ENCODE measurements at places on chromosomes 7 and 10. TPM values are rescaled to one million over a fixed set of nuclear protein-coding genes. Genes with fewer than 3 reads are reported as not detected.

ANXA8 gene
- 1.4 TPM for total RNA-seq

WDR11 gene
- total RNA-seq: 58.5 TPM

KCP gene
- total RNA-seq: 0.14 TPM

GBX1 gene
- total RNA-seq: not detected

RBP3 gene
- under 0.01 TPM for total RNA-seq

HABP2 gene
- not detected for total RNA-seq

SLC35B4 gene
- total RNA-seq: 24.7 TPM

NEUROD6 gene
- not detected for total RNA-seq

CRPPA gene
- 1.8 TPM for total RNA-seq

FANK1 gene
- total RNA-seq: 10.0 TPM

PTCD1 gene
- total RNA-seq: 7.1 TPM

SFRP5 gene
- not detected for total RNA-seq

PALD1 gene
- total RNA-seq: under 0.01 TPM

MPLKIP gene
- 13.8 TPM for total RNA-seq

GDF10 gene
- total RNA-seq: 1.2 TPM

SPDYE8 gene
- not detected for total RNA-seq

SYT15 gene
- 0.92 TPM for total RNA-seq

ATOH7 gene
- not detected for total RNA-seq

ALOX5 gene
- total RNA-seq: not detected

NEBL gene
- total RNA-seq: under 0.01 TPM

C10orf62 gene
- 0.14 TPM for total RNA-seq

KCND2 gene
- 4.0 TPM for total RNA-seq

ACSM6 gene
- total RNA-seq: not detected

COL17A1 gene
- total RNA-seq: 0.74 TPM

FAM241B gene
- not detected for total RNA-seq

MAGI2 gene
- 8.2 TPM for total RNA-seq

BTBD16 gene
- total RNA-seq: not detected

INMT gene
- 21.8 TPM for total RNA-seq

GPER1 gene
- total RNA-seq: 1.00 TPM

GRIFIN gene
- not detected for total RNA-seq

RRP12 gene
- total RNA-seq: 8.5 TPM

TMEM176B gene
- total RNA-seq: 3.8 TPM

FAM25A gene
- total RNA-seq: not detected

EPDR1 gene
- total RNA-seq: 112 TPM

CREB5 gene
- 5.8 TPM for total RNA-seq

OPALIN gene
- total RNA-seq: not detected

GJD4 gene
- total RNA-seq: not detected

LRRTM3 gene
- not detected for total RNA-seq

CAV1 gene
- 150 TPM for total RNA-seq
